Stimulated activated CD4-positive, alpha-beta T cell treated with anti-CD3 and anti-CD28 coated beads, Interleukin-15, amount 100 ng/mL, for 1 hour (primary cell): ENCODE measurements at places on chromosomes 13 and 19.

DNA sequence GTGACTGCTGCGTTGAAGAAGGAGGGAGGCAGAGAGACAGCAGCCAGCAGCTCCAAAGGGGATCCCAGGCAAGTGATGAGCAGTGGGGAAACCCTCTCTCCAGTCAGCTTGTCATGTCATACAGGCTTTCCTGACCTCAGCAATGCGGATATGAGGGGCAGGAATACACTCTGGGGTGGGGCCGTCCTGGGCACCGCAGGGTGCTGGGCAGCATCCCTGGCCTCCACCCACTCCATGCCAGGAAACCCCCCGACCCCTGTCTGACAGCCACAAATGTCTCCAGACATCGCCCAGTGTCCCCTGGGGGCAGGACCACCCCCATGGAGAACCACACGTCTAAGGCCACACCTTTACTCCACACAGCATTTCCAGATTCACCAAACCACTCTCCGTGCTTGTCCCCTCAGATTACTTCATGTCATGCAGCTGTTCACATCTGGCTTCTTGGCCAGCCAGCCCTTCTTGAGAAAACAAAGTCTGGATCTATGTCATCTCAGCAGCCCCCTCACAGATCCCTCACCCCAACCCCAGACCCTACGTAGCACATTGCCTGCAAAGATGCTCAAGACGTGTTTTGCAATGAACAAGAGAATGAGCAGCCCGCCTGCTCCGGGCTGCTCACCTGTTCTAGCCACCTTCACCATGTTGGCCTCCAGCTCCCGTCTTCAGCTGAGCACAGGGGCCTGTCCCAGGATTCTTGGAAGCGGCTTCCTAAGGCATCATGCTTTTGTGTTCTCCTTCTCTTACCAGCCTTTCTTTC lies 46.5 kb downstream of the RFX2 start:
- no peak for DNase-seq

DNA sequence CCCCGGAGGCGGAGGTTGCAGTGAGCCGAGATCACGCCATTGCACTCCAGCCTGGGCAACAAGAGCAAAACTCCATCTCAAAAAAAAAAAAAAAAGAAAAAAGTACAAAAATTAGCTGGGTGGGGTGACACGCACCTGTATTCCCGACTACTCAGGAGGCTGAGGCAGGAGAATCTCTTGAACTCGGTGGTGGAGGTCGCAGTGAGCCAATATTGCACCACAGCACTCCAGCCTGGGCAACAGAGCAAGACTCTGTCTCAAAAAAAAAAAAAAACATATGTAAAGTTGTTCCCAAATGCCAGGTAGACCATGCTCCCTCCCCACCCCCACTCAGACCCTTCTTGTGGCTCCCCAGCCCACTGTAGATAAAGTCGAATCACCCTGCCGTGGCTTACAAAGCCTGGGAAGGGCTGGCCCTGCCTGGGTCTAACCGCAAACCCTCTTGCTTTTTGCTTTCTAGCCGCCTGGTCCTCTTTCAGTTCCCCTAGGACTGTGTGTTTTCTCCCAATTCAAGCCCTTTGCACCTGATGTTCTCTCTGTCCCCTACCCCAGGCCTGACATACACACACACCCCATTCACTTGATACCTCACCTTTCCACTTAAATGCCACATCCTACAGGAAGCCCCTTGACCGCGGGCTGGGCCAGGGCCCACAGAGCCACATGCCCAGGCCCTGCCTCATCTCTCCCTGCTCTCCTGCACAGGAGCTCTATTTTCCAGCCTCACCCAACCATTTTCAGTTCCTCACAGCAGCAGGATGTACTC lies 34.4 kb downstream of the MAP4K1 start:
- no peak for DNase-seq

GRCh38 chr13:61202042-61202441 lies 213.6 kb downstream of the PCDH20 start:
- DNase-seq: no peak

DNA sequence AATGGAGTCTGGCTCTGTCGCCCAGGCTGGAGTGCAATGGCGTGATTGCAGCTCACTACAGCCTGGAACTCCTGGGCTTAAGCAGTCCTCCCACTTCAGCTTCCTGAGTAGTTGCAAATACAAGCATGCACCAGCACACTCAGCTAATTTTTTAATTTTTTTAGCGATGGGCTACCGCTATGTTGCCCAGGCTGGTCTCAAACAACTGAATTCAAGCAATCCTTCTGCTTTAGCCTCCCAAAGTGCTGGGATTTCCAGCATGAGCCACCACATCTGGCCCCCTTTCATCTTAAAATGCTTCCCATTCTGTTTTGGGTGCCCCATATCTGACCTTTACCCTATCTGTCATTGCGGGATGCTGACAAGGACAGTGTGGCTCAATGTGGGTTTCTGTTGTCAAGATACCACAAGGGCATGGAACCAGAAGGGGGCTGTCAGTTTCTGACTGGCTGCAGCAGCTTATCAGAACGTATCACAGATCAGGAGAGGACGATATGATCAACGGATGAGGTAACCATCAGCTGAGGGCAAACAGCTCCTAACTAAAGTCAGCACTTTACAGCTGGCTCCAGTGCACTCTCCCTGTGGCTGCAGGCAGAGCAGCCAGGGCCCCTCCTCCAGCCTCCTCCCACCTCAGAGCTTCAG lies 32.4 kb downstream of the GPR42 start:
- DNase-seq: no peak

GRCh38 chr19:7010722-7011593 lies 10.3 kb downstream of the MBD3L2B start:
- DNase-seq: no peak

GRCh38 chr13:98749501-98749900 lies 3.0 kb downstream of the SLC15A1 start:
- DNase-seq: no peak

DNA sequence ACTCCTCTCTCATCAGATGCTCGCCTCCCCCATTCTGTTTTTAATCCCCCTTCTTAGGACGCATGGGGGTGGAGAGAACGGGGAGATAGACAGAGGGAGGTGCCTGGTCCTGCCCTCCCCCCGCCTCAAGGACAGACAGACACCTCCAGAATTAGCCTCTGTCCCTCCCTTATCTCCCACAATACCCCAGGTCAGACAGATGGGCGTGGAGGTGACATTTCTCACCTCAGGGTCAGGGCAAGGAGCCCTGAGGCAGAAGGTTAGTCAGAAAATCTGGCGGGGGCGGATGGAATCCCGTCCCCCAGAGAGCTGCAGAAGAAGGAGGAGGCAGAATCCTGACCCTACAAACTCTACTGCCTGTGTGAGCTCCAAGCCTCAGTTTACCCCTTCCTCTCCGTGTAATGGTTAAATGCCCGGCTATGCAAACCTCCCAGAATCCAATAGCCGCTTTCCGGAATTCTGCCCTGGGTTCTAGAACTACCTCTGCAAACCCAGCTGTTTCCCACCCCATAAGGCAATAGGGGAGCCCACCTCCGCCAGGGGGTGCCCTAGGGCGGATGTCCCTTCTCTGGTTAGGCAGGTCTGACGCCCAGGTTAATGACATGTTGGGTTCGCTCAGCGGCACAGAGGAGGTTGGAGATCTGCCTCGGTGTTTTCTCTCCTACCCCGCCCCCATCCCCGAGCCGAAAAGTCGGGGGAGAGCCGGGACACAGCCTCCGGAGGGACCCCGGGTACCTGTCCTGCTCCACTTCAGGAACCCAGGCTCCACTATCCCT lies 900 bp downstream of the PPP1R13L start:
- peak; percentile 30 for DNase-seq

- DNase-seq: no peak
Observed at GRCh38 chr19:48556825-48557224, 4.9 kb downstream of the SULT2B1 start.

DNA sequence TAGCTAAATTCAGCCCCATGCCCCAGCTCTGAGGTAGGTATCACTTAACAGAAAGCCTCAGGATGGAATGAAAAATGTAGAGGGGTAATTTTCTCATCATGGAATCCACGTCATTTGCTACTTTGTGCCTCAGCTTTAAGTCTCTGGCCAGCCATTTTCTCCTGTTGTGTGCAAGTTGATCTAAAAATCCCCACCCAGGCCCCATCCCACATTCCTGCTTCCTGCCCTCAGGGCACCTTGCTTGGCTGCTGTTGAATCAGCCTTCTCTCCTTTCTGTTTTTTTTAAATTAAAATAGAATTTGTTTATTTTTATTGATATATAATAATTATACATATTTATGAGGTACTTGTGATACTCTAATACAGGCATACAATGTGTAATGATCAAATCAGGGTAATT lies 179.9 kb upstream of the TSHZ3 start:
- no peak for DNase-seq

DNA sequence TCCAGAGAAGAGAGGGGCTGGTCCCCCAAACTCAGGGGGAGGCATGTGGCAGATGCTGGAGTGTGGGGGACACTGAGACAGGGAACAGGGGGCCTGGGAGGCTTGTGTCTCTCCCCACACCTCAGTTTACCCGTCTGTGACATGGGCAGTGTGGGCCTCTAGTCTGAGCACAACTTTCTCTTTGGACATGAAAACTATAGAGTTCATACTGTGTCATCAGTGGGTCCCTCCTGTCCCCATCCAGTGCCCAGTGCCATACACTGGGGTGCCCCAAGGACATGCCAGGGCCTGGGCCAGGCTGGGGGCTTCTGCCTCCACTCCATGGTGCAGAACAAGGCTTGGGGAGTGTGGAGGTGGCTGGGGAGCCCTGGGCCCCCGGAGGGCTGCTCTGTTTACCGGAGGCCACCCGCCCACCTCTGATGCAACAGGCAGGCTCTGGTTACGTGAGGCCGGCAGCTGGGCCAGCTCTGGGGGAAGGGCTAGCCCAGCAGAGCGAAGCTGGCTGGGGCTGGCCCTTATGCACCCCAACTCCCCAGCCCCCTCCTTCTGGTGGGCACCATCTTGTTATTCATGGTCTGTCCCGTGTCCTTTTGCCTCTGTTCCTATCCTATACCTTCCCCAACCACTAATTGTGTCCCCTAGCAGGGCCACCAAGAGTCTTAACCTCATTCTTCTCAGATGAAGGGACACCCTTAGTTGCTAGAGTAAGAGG lies 1.9 kb upstream of the MEF2B start:
- DNase-seq: no peak

DNA sequence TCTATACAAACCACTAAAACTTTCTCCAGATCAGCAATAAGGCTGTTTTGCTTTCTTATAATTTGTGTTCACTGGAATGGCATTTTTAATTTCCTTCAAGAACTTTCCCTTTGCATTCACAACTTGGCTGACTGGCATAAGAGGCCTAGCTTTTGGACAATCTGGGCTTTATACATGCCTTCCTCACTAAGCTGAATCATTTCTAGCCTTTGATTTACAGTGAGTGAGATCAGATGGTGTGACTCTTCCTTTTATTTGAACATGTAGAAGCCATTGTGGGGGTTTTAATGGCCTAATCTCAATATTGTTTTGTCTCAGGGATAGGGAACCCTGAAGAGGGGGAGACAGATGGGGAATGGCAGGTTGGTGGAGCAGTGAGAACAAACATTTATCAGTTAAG lies 82.7 kb downstream of the FOXO1 start:
- DNase-seq: no peak

DNA sequence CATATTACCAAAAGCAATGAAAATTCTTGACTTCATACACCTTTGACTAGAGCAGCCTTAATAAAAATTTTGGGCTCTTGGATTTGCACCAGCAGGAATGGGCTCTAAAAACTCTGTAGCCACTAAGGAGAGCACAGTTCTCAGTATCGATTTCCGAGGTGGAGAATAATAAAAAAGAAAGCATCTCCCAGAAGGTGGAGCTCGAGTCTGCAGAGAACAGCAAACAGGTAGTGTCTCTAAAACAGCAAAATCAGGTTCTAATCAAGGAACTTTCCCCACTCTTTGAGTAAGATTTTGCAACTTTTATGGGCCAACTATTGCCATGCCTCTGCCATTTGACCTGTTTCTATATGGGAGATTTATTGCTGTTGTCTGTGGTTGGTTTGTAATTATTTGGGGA lies 258.7 kb upstream of the GPC6 start:
- no peak for DNase-seq

GRCh38 chr13:99033814-99034213 lies 56.0 kb upstream of the DOCK9 start:
- no peak for DNase-seq

- DNase-seq: no peak
Observed at GRCh38 chr13:101979825-101980224, 422.0 kb downstream of the FGF14 start.

DNA sequence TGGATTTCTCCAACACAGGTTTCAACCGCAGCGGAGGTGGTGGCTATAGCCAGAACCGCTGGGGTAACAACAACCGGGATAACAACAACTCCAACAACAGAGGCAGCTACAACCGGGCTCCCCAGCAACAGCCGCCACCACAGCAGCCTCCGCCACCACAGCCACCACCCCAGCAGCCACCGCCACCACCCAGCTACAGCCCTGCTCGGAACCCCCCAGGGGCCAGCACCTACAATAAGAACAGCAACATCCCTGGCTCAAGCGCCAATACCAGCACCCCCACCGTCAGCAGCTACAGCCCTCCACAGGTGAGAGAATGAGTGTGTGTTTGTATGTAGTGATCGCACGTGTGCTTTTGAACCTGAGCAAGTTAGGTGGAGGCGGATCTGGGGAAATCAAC lies 6.0 kb upstream of the CCDC97 start:
- DNase-seq: no peak

DNA sequence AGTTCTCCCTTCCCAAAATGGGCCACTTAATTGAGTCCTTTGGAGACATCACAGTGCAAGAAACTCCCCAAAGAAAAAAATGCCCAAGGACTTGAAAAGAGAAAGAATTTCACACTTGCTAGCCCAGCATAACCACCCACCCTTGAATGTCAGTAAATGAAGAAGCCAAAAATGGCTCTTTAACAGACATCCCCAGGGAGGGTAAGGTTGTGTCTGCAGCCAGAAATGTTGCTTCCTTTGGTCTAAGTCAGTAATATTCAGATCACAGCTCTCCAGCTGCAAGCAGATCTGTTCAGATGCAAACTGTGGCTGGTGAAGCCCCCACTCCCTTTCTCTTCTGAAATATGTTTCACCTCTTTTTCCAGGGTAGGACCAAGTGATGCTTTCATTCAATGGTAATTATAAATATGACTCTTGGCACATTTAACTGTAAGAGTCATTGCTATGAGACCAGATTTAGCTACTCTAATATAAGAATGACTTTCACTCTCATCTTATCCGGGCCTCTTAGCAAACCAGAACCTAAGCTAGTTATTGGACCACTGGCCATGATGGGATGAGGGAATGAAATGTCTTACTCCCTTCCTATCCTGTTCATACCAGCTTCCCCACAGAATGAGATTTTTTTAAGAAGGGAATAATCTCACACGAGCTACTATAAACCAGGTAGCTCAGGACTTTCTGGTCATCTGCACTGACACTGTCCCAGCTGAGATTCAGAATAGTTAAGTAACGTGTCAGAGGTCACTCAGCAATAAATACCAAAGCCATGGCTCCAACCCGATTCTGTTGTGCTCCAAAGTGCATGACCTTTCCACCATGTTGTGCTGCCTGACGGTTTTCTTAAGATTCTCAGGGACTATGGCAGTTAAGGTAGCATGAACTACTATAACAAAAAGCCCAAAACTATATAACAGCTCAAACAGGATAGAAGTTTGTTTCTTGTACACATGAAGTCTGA lies 234.1 kb downstream of the FOXO1 start:
- DNase-seq: no peak

- no peak for DNase-seq
Observed at GRCh38 chr13:24149246-24150032, 11.1 kb upstream of the SPATA13 start.
